ENCODE measurements at places on chromosomes 2 and 18.

GRCh38 chr2:196131949-196132925, 39.1 kb downstream of the STK17B start:
- DNase-seq, result peak; percentile 40

DNA sequence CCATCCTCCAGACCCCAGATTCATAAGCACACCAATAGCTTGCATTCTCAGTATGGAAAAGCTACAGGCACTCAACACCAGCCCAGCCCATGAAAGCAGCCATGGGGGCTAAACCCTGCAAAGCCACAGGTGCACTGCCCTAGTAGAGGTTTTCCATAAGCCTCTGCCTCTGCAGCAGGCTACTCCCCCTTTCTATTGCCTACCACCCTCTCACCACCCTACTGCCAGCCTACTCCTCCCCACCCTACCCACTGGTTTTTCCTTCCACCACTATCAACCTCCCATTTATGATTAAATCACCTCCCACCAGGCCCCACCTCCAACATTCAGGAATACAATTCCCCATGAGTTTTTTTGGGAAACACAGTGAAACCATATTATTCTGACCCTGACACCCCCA, 96.4 kb upstream of the TEKT4 start:
- DNase-seq, result no peak

DNA sequence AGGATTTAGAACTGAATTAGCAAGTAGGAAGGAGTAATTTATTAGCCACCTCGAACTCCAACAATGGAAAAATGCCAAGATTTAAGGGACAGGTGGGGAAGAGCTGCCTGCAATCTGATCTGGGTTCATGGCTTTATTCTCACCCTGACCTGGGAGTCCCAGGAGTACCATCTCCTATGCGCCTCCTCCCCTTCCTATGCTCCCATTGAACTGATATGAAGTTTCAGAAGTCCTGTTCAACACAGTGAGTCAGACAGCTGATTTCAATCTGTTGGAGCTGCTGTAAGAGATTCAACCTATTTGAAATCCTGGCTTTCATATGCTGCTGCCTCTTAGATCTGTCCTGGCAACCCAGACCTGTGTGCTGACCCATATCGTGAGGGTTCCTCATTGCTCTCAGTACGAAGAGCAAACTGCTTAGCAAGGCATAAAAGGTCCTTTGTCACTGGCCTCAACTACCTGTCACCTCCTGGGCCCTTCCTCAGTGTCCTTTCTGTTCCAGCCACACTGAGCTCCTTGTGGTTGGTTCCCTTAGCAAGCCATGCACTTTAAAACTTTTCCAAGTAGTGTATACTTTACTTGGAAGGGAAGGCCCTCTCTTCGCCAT, 15.9 kb upstream of the CD28 start:
- no peak for DNase-seq

GRCh38 chr2:156338578-156338977, 6.1 kb upstream of the NR4A2 start:
- DNase-seq, result no peak

DNA sequence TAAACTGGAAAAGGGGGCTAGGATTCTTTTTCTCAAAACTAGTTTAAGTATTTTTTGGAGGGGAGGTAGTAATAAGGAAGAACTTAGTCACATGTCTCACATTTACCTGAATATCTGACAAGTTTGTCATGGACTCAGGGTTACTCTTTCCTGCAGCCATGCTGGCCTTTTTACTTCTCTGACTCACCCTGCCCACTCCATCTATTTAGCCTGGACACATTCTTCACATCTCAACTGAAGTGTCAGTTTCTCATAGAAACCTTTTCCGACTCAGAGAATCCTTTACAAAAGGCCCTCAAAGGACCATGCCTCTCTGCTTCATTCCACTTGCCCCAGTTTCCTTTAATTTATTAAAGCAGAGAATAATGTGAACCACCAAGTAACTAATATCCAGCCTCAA, 42.6 kb downstream of the SCN7A start:
- no peak for DNase-seq

GRCh38 chr2:203782262-203782976, 76.0 kb downstream of the CD28 start:
- DNase-seq, result peak; percentile 74

DNA sequence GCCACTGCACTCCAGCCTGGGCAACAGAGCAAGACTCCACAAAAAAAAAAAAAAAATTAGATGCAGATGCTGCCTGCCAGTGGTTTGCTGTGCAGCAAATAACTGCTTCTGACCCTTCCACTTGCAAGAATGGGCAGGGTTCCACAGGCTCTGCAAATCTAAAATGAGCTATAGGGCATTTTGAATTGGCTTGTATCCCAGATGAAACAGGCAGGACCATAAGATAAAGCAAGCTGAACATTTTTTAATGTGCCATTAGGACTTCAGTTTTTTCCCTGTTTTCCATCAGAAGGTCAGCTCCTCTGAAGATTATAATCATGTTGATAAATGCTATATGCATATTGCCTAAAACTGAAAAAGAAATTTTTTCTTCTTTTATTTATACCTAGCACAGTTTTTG, 15.7 kb upstream of the FZD7 start:
- DNase-seq, result no peak

- peak; percentile 42 for DNase-seq
Measured at GRCh38 chr2:119756837-119757236, 2.9 kb upstream of the PTPN4 start.
